ENCODE measurements at places on chromosomes 6 and 20.
A peak's percentile ranks its signal among the peaks of the same experiment; 100 is the strongest.

DNA sequence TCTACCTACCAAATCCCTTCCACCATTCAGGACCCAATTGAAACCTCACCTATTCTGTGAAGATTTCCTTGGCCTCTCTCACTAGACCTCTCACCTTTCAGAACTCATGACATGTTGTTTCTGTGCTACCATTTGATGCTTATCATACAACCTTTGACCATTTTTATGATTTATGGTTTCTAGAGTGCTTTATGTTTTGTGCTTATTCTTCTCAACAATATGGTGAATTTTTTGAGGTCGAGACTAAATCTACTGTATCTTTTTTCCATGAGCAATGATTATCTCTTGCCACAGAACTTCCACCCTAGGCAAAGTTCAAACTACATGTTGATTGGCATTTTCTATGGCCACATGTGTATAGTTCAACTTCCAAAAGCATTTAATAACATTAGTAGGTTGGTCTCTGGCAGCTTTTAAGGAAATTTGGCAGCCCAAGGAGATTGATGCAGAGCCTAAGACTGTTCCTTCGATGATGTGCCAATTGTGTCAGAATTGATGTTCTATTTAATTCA is 84.9 kb downstream of the OLIG3 start:
- no peak for DNase-seq

DNA sequence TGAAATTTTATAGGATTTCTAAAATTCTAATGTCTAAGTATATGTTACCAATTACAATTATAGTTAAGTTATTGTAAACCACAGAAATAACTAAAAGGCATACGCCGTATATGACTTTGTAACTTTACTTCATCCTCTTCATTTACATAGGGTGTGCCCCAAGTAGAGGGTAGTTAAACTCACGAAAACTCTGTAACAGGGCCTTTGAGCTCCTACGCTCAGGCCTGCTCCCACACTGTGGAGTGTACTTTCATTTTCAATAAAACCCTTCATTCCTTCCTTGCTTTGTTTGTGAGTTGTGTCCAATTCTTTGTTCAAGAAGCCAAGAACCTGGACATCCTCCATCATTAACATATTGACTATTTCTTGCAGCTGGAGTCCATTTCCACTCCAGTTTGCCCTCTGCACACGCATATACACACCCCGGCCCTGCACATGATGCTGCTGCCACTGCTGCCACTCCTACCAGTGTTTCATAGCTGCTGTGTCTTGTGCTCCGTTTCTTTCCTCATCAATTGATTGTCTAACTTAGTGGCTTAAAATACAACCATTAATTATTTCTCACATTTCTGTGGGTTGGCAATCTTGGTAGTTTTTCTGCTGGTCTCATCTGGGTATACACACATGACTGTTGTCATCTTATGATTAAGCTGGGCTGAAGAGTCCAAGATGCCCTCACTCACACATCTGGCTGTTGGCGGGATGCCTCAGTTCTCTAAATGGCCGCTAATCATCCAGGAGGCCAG is 33.0 kb upstream of the SCP2D1 start:
- no peak for DNase-seq

- DNase-seq = peak; percentile 92
Measured at GRCh38 chr6:155223646-155224451, 40.0 kb upstream of the CLDN20 start.

DNA sequence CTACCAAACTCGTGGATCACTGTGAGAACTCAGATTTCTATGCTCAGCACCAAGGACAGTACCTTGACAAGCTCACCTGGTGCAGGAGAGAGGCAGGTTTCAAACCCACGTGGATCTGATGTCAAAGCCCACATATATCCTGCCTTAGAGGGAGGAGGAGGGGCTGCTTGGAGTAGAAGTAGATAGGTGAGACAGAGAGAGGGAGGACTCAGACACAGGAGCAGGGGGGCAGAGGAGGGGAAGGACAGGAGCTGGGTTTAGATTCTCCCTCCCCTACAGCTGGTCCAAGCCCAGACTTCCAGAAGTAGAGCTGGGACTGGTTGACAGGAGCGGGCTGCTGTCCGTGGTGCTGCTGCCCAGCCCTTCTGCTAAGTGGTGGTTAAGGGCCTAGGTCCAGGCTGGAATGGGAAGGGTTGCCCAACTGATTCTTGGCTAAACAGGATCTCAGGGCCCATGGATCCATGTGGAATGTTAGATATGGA is 77.5 kb downstream of the CDH22 start:
- DNase-seq = peak; percentile 20

DNA sequence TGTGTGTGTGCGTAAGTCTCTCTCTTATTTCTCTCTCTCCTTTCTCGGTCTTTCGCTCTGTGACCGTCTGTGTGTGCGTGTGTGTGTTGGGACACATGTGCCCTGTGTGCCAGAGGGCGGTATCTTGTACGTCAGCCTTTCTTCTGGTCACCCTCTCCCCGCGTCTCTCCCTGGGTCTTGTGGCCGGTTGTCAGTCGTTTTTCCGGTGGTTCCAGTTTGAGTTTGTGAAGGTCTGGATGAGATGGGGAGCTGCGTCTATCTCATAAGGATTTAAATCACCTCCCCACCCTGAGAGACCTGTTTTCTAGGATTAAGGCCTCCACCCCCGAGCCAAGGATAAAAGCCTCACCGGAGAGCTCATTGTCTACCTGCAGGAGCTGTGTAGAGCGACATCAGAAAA is 295.5 kb upstream of the ZNF337 start:
- DNase-seq = no peak

- no peak for DNase-seq
Measured at GRCh38 chr6:126181173-126181741, 158.7 kb upstream of the CENPW start.

- DNase-seq = no peak
Measured at GRCh38 chr6:158405933-158406332, 93.7 kb downstream of the TULP4 start.

- no peak for DNase-seq
Measured at GRCh38 chr20:21729316-21729715, 23.9 kb downstream of the PAX1 start.

DNA sequence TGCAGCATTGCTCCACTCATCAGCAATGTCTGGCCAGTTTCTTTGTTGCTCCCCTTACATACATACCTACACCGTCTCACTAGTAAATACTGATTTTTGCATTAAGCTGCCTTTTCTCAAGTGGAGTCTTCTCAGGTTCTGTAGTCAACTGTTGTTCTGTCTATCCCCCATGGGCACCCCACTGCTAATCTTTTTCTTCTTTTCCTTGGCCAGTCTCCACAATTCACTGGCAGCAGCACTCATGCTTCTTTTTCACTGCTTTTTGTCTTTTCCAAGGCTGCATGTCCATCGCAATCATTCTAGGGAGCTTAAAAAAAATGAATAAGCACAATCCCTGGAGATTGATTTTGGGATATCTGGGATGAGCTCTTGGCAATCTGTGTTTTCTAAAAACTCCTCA is 10.3 kb upstream of the ERVFRD-1 start:
- peak; percentile 16 for DNase-seq

GRCh38 chr6:143449082-143449713 is 1.3 kb downstream of the ADAT2 start:
- DNase-seq = no peak

DNA sequence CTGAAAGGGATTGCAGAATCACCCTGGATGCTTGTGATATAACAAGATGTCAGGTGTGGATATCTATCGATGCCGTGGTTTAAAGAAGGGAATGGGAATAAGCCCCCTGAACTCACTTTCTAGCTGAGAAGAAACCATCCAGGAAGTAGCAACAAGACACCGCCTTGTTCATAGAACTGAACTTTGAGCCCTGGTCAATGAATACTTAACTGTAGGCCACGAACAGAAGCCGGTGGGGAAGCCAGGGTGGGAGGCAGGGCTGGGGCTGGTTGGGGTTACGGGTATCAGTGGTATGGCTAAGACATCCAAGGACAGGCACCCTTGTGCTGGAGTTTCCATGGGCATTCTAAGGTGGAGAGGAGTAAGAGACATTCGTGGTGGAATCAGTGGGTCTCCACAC is 61.0 kb downstream of the UST start:
- no peak for DNase-seq

DNA sequence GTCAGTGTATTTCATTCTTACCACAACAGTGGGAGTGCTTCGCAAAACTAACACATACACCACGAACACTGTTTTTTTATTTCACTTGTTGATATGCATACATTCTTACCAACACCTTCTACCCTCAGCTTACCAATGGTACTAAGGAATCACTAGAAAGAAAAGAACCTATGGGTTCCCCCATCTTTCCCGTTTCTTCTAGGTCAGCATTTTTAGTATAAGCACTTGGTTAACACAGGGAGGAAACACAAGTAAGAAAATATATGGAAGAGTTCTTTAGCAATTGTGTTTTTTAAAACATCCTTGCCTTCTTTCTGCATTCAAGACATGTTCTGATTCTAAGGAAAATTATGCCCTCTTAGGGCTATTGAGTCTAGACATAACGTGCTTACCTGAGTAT is 39.9 kb upstream of the EYA4 start:
- no peak for DNase-seq

GRCh38 chr6:63352069-63352543 is 32.3 kb upstream of the LGSN start:
- DNase-seq = peak; percentile 59

DNA sequence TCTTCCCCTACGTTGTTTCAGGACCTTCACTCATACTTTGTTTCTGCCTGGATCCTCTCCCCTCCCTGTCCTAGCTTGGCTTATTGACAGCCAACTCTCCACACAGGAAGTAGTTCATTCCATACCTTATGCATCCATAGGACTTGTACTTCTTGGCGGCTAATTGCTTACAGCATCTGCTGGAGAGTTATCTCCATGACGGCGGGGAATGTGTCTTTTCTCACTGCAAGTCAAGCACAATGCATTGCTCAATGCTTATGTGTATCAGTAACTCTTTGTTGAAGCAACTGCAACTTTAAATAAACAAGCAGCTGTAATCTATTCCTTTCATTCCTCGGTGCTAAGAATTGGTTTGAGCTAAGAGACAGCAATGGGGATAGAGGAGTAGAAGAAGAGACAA is 551.3 kb upstream of the EPHA7 start:
- DNase-seq = no peak

GRCh38 chr6:84633771-84634170 is 130.6 kb downstream of the TBX18 start:
- peak; percentile 68 for DNase-seq

DNA sequence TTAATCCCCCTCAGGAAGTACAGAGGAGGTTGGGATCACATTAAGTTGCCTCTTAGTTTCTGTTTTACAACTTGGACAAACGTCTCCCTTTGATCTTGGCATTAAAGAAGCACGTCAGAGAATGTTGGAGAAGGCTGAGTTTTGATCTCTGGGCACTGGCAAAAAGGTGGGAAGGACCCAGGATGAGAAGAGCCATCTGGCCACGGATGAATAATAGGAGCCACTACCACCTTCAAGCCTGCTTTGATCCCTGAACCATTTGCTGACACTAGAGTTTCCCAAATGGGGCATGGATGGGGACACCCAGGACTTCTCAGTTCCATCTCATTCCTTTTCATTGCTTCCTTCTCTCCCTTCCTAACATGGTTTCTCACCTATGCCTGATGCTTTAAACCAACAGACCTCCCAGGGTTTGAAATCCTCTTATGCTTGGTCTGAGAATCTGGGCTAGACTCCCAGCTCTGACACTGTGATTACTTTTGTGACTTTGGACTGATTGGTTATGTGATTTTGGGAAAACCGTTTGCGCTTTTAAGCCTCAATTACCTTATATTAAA is 5.8 kb downstream of the TM9SF4 start:
- DNase-seq = no peak

DNA sequence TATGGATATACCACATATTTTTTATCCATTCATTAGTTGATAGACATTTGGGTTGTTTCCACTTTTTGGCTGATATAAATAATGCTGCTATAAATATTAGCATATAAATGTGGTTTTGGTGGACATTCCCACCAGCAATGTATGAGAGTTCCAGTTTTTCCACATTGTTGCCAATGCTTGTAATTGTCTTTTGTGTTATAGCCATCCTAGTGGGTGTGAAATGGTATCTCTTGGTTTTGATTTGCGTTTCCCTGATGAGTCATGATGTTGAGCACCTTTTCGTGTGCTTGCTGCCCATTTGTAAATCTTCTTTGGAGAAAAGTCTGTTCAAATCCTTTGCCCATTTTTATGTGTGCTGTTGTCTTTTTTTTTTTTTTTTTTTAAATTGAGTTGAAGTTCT is 54.4 kb downstream of the DHX35 start:
- DNase-seq = no peak

DNA sequence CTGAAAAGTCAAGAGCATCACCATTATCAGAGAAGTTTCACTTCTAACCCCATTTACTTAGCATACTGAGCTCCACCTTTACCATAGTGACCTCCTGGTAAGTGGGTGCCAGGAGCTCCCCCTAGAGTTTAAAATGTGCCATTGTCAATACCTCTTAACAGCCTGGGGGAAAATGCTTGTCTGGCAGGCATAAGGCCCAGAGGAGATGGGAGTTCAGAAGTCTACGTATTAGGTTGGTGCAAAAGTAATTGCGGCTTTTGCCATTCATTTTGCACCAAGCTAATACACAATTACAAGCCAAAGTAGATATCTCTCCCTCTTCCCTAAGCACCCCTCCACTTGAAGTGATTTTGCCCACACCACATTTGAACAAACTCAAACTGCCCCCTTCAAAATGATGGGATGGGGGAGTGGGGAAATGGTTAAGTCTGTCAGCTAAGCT is 919.0 kb downstream of the KIF16B start:
- DNase-seq = peak; percentile 60

DNA sequence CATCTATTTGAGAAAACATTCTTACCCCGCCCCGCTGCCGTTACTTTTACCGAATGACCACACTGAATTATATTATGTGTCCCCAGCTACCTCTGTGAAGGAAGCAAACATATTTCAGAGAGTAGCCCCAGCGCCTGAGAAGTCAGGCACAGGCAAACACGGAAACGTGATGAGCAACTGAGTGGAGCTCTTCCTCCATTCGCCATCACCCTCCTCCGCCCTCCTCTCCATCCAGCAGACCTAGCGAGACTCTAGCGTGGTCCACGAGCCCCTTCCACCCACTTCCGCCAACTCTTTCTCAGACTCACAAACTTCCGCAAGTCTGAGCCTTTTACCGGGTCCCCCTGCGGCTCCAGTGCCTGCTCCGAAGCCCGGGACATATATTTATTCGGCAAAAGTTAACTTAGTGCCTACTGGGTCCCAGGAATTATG is 582 bp downstream of the SNRPB start:
- peak; percentile 66 for DNase-seq

- DNase-seq = no peak
Measured at GRCh38 chr6:151430886-151431285, 21.0 kb downstream of the RMND1 start.

Data from fibroblast of skin of right biceps (primary cell).